ENCODE measurements at places on chromosomes 1 and 21.
A peak's percentile ranks its signal among the peaks of the same experiment; 100 is the strongest.

DNA sequence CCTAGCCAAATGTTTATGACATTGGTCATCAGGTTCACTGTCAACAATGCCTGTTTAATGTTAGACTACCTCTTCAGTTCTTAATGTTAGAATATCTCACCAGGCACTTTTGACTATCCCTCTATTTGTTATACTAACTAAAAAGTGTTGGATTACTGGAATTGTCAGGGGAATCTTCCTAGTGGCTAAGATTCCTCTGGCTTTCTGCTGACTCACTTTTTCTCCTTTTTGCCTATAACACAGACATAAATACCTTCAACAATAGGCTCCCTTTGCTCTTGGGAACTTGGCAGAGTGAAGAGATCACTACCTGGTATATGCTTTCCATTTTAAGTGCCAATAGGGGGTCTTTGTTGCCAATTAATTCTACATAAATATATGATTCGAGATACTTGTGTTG lies 68.5 kb downstream of the TMEM200B start:
- DNase-seq, result no peak

GRCh38 chr1:38997034-38997900 lies 6.2 kb downstream of the AKIRIN1 start:
- DNase-seq, result no peak

GRCh38 chr1:161727256-161727924 lies 6.0 kb downstream of the FCRLB start:
- peak; percentile 26 for DNase-seq

GRCh38 chr1:117758444-117759316 lies 152.8 kb downstream of the TENT5C start:
- peak; percentile 75 for DNase-seq

- no peak for DNase-seq
Observed at GRCh38 chr1:145901312-145902021, 8.4 kb downstream of the ITGA10 start.

- no peak for DNase-seq
Observed at GRCh38 chr1:53572065-53572814, 113.0 kb downstream of the DMRTB1 start.

GRCh38 chr1:25728301-25728935 lies 71.6 kb upstream of the SELENON start:
- no peak for DNase-seq

GRCh38 chr1:193367863-193368262 lies 181.4 kb upstream of the B3GALT2 start:
- DNase-seq, result no peak

- no peak for DNase-seq
Observed at GRCh38 chr1:173206816-173207568, at the start of gene TNFSF4. Gene TNFSF4 (minus strand): TSS chr1:173207331. CDS start chr1:173207176, 155 bp downstream.

GRCh38 chr1:167794043-167794442 lies 72.3 kb downstream of the MPZL1 start:
- no peak for DNase-seq

DNA sequence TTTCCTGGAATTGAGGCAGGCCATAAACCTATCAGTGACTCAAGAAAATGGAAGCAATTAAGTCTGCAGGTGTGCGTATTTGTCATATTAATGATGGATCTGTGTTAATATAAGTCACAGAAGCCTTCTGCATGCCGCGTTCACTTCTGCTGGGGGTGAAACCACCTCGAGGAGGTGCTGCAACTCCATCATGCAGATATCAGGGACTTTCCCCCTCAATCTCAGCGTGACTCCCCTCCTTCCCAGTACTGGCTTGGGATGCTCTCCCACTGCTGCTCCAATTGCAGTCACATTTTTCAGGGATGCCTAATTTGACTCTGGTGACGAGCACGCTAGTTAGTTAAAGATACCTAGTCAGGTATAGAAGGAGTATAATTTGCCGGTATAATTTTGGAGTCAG lies 87.5 kb downstream of the ASTN1 start:
- DNase-seq, result no peak

DNA sequence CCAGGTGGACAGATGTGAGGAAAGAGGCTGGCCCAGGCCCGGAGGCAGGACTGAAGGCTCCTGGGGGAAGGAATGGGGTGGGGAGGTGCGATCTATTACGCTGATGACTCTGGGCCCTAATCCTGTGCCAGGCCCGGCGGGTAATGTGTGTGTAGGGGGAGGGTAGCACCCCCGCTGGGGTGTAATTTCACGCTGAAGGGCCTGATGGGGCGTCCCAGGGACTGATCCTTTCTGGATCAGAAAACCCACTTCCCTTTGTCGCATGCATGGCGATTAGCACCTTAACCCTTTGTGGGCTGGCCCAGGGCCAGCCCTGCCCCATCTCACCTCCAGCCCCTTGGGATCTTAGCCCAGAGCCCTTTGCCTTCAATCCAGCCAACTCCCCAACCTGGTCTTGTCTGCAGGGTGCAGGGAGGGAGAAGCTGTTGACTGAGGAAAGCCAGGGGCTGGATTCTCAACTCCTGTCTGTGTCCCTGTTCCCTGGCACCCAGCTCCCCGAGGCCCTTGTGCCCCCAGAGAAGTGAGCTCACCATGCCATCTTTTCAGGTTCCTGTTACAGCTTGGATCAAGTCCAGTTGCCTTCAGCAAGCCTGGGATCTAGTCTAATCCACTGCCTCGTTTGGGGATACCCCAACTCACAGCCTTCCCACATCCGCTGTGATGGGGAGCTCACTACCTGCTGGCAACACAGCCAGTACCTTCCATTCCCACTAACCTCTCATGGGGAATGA lies 26.0 kb downstream of the KNCN start:
- DNase-seq, result no peak

DNA sequence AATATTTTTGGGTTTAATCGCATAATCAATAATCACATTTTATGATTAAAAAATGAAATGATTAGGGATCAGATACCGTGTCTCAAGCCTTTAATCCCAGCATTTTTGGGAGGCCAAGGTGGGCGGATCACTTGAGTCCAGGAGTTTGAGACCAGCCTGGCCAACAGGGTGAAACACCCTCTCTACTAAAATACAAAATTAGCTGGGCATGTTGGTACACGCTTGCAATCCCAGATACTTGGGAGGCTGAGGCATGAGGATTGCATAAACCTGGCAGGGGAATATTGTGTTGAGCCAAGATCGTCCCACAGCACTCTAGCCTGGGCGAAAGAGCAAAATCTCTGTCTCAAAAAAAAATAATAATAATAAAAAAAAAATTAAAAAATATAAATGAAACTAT lies 1581.4 kb downstream of the KCNT2 start:
- DNase-seq, result no peak

DNA sequence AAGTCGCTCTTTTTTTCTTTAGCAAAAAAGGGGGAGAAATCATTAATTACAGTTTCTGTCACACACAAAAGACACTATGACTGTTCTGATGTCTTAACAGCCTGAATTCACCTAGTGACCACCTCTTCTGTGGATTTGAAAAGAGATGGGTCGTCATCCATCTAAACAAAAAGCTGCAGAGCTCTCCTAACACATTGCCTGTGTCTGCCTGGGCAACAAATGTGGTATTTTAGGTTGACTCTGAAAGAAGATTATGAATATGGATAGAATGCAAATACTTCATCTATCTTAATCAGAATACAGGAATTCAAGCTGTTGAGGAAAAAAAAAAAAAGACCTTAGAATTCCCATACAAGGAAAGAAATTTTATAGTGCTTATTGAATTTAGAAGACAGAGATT lies 304.4 kb upstream of the ADGRL2 start:
- DNase-seq, result no peak

- no peak for DNase-seq
Observed at GRCh38 chr1:23807453-23807852, 6.9 kb upstream of the GALE start.

GRCh38 chr1:109535971-109536491 lies 3.6 kb upstream of the GPR61 start:
- DNase-seq, result no peak

DNA sequence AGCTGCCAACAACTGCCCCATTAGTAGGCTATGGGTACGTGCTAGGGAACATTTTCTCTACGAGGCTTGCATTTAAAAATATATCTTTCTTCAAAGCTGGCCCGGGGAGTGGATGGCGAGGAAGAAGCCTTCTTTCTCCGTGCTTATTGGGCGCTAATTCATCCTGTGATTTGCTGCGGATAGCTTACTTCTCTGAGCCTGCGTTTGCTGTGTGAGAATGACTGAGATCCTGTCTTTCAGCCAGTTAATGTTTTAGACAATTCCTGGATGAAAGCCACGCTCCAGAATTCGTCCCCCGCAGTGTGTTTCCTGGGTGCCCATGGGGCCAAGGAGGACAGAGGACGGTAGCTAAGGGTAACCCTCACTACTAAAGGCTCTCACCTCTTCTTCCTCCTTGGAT lies 57.8 kb upstream of the TARBP1 start:
- no peak for DNase-seq

- DNase-seq, result no peak
Observed at GRCh38 chr1:58620926-58621325, 43.9 kb upstream of the TACSTD2 start.

DNA sequence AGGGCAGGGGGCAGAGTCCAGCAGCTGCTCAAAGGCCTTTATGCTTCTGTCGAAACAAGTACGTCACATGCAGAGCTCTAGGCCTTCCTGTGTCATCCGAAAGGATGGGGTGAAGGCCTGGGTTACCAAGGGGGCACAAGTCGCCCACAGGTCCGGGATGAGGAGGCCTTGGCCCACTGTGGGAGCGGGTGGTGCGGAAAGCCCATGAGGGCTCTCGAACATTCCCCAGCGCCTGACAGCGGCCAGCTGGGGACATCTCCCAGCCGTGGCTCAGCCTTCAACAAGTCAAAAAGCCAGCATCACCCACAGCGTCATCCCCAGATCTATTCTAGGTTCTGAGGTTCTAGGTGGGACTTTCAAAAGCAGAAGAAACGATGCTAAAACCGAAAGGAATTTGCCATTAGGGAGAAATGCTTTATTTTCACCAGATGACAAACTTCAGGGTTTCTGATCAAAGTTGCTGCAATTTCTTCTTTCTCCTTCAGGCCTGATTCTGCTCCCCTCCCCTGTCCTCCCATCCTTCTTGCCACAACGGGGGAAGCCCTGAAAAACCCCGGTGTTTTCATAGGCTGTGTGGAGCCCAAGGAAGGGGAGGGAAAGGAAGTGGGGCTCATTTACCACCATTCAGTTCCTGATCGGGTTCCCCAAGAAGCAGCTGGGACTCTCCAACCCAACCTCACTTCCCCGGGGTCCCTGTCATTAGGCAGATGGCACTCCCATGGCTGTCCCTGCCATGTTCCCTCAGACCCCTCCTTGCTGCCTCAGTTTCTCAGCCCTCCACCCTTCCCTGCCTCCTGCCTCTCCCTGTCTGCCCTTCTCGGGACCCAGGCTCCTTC lies 17.6 kb downstream of the GPR137B start:
- peak; percentile 85 for DNase-seq

DNA sequence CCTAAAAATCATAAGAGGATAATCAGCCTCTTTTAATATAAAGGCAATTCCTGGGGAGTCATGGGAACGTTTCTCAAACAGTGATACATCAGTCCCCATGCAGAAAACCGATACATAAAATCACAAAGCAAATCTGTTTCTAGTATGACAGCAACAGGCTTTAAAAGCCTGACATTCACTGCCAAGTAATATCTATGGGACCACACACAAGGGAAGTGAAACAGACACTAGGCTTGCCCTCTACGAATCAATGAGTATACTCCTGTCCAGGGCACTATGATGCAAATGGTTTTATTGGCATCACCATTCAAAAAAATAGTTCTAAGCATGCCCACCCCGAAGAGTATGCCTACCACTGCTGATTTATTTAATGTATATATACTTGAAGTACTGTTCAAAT lies 54.4 kb downstream of the TIAM1 start:
- DNase-seq, result no peak

DNA sequence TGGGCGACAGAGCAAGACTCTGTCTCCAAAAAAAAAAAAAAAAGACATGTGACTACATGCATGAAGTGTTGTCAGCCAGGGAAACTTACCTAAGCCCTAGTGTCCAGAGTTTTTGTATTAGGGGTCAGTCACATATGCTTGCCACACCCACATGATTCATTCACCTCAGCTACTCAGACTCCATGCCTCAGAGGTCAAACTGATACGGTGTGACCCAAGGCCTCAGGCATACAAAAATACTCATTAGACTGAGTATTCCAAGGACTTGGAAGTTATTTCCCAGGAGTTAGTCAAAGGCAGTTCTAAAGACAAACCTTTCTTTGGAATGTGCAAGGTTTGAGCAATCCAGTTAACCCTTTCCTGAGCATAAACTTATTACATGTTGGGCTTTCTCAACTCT lies 6.3 kb upstream of the TRIM33 start:
- no peak for DNase-seq

DNA sequence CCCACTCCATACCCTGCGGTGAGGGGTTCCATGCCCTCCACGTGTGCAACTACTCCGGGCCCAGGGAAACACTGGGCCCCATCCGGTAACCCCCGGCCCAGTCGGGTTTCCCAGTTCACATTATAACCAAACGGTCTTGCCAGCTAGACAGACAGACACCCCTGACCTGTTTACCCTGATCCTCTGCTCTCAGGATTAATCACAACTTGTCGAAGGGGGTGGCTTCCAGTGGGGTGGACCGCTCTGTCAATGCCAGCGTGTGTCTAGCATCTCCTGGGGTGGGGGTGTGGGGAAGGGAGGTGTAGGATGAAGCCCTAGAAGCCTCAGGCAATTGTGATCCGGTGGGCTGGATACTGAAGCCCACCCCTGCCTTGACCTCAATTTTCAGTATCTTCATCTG lies 4.6 kb upstream of the OLIG2 start:
- DNase-seq, result no peak

- no peak for DNase-seq
Observed at GRCh38 chr1:116481934-116482333, 88.9 kb downstream of the CD58 start.

DNA sequence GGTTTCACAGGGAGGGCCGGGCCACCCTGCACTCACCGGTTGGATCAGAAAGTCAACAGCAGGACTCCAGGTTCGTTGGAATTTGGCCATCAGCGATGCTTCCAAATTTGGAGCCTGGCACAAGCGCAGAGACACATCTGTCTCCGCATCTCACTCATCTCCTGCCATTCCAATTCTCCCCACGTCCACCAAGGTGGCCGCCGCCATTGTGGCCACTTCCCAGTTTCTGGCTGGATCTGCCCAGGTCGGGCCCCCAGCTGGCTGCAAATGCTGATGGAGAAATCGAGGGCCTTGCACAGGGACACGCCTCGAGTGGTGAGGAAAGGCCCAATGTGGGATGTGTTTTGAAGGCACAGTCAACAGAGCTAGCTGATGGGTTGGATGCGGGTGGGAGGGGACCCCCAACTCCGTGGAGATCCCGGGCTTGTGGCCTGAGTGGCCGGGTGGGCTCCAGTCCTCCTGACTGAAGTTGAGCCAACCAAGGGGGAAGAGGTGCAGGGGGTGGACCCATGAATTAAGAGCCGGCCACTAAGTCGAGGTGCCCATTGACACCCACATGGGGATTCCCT lies 102.7 kb downstream of the CRYAA start:
- DNase-seq, result no peak

GRCh38 chr1:23473037-23473800 lies 10.8 kb downstream of the ASAP3 start:
- DNase-seq, result no peak

- DNase-seq, result peak; percentile 4
Observed at GRCh38 chr21:42794551-42794950, 84.8 kb downstream of the WDR4 start.
